ENCODE measurements at places on chromosomes 7 and 10. TPM values are rescaled to one million over a fixed set of nuclear protein-coding genes. Genes with fewer than 3 reads are reported as not detected.
A peak's percentile ranks its signal among the peaks of the same experiment; 100 is the strongest.

DNA sequence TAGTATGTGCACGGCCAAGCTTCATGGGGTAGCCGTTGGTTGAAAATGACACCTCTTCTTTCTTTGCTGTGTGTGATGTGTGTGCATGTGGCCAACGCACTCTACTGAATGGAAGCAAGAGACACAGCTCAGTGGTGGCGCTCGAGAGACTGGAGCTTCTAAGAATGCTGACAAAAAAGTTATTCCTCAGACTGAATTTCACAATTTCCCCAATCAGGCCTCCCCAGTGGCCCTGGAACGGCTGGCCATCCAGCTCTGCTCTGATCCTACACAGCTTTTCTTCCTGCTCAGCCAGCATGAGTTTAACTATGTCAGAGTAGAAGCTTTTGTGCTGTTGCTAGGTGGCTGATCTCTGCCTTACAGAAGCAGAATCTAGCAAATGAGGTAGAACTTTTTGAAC lies 186.7 kb upstream of the PLXDC2 start:
- H3K27me3 ChIP-seq = no peaks in the 10 kb centered on the region
- H3K4me1 ChIP-seq = no peaks in the 10 kb centered on the region
- H3K36me3 ChIP-seq = no peaks in the 10 kb centered on the region

DNA sequence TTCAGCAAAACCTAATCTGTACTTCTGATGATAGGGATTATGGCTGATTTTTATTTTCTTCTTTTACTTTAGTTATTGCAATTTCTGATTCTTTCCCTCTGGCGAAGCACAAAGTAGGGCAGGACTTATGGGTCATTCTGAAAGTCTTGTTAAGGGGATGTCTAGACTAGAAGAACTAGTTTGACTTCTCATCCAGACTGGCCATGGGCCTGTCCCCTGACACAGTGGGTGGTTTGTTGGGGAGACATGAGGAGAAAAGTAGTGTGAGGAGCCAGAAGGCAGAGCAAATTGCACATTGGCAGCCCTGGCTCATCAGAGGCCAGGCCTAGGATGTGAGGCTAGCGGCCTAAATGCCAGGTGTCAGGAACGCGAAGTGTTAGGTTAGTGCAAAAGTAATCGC lies 152.8 kb downstream of the RTKN2 start:
- DNase-seq = no peak
- H3K4me3 ChIP-seq = no peak overlapping the region
- H3K27me3 ChIP-seq = no peaks in the 10 kb centered on the region
- H3K4me1 ChIP-seq = no peaks in the 10 kb centered on the region
- H3K27ac ChIP-seq = no peak overlapping the region

Gene GPR37
- not detected for total RNA-seq

GRCh38 chr10:18068401-18068800 lies 71.8 kb upstream of the CACNB2 start:
- DNase-seq = no peak
- H3K4me1 ChIP-seq = no peaks in the 10 kb centered on the region
- no peak overlapping the region for H3K4me3 ChIP-seq
- no peaks in the 10 kb centered on the region for H3K36me3 ChIP-seq

Gene ACTR3C
- total RNA-seq = 11.2 TPM

GRCh38 chr7:94567396-94567795 lies 57.8 kb downstream of the CASD1 start:
- H3K27me3 ChIP-seq = no peaks in the 10 kb centered on the region
- H3K27ac ChIP-seq = no peak overlapping the region
- no peak for DNase-seq
- no peaks in the 10 kb centered on the region for H3K4me1 ChIP-seq
- H3K4me3 ChIP-seq = no peak overlapping the region
- H3K36me3 ChIP-seq = no peaks in the 10 kb centered on the region

Gene NODAL
- total RNA-seq = not detected

Gene CEP55
- 0.54 TPM for total RNA-seq

DNA sequence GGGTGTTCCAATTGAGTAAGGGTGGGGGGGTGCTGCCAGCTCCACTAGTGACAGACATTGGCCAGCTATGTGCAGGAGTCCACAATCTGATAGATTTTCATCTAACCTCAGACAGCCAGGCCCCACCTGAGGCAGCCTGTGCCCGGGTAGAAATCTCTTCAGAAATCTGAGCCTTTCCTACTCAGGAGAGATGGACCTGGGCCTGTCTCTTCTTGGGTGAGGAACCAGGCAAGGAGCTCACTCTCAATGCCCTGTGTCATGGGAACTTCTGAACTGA lies 86.9 kb downstream of the UBE2H start:
- H3K36me3 ChIP-seq = no peaks in the 10 kb centered on the region
- H3K27ac ChIP-seq = no peak overlapping the region
- DNase-seq = no peak

Gene ENO4
- total RNA-seq = not detected

Gene SFRP4
- not detected for total RNA-seq

GRCh38 chr10:98224509-98224908 lies 43.5 kb downstream of the LOXL4 start:
- H3K27me3 ChIP-seq = no peaks in the 10 kb centered on the region
- H3K36me3 ChIP-seq = no peaks in the 10 kb centered on the region
- H3K4me3 ChIP-seq = no peak overlapping the region
- H3K27ac ChIP-seq = no peak overlapping the region
- DNase-seq = no peak

Gene ZNF212
- 10.4 TPM for total RNA-seq

Gene CACNB2
- total RNA-seq = not detected

DNA sequence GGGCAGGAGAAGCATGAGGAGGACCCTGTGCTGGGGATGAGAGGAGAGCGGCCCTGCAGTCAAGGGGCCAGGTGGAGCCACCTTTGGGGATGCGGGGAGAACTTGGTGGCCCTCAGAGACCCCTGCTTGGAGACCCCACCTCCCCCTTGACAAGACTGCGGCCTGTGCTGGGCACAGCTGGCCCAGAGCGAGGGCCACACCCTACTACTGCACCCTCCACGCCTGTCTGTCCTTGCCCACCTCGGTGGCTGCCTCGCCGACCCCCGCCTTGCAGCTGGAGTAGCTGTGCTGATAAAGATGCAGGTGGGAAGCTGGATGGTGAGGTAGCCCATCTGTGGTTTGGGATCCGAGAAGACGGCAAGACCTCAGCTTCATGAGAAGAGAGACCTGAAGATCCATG lies 186.8 kb downstream of the MGMT start:
- H3K4me1 ChIP-seq = no peaks in the 10 kb centered on the region
- H3K27me3 ChIP-seq = no peaks in the 10 kb centered on the region
- no peak overlapping the region for H3K27ac ChIP-seq
- H3K36me3 ChIP-seq = no peaks in the 10 kb centered on the region

DNA sequence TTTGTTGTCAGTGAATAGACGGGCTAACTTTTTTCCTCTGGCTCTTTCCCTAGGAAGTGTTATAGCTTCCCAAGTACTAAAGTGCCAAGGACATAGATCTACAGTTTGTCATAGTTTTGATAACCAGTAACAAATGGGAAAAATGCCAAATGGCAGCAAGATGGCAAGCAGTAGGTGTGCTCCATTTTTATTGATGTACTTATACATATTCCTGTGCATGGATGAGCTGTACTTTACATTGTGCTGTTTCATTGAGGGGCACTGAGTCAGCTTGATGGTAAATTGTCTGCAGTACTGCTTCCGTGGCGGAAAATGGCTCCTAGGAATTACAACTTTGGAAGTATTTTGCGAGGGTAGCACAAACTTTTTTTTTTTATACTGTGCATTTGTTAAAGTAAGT lies 7.1 kb downstream of the ADAM22 start:
- no peaks in the 10 kb centered on the region for H3K27me3 ChIP-seq

- no peak overlapping the region for H3K27ac ChIP-seq
- no peak overlapping the region for H3K4me3 ChIP-seq
- peak; percentile 2 for DNase-seq
- no peaks in the 10 kb centered on the region for H3K36me3 ChIP-seq
- H3K27me3 ChIP-seq = no peaks in the 10 kb centered on the region
Measured at GRCh38 chr10:115355162-115355760, 262.1 kb downstream of the ATRNL1 start.

GRCh38 chr10:62341419-62341818 lies 32.8 kb upstream of the ZNF365 start:
- no peak overlapping the region for H3K4me3 ChIP-seq
- H3K27ac ChIP-seq = no peak overlapping the region
- no peak for DNase-seq
- H3K4me1 ChIP-seq = no peaks in the 10 kb centered on the region

Gene CALY
- total RNA-seq = 2.4 TPM

Gene KLF14
- not detected for total RNA-seq

Gene AEBP1
- total RNA-seq = 27.5 TPM

GRCh38 chr7:80819503-80819902 lies 99.3 kb downstream of the SEMA3C start:
- H3K36me3 ChIP-seq = no peaks in the 10 kb centered on the region
- H3K27ac ChIP-seq = no peak overlapping the region
- H3K4me1 ChIP-seq = no peaks in the 10 kb centered on the region
- DNase-seq = no peak
- no peaks in the 10 kb centered on the region for H3K27me3 ChIP-seq
- H3K4me3 ChIP-seq = no peak overlapping the region

Gene MDFIC
- 48.5 TPM for total RNA-seq

Gene SAMD9L
- 26.8 TPM for total RNA-seq

DNA sequence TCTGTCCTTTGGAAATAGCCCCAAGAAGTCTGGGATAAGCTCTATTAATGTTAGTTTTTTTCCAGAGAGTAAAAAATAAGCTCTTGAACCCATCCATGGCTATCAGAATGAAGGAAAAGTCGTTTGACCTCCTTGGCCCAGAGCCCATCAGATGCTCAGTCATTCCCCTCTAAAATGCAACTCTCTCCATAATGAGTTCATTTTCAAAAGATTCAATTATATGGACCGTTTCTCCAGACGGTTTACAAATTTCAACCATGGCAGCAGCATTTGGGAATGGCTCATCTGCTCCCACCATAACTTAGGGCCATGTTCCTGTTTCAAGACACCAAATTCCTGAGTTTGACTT lies 220.0 kb downstream of the PTPRN2 start:
- no peaks in the 10 kb centered on the region for H3K36me3 ChIP-seq
- H3K4me1 ChIP-seq = no peaks in the 10 kb centered on the region
- no peak overlapping the region for H3K4me3 ChIP-seq
- no peak overlapping the region for H3K27ac ChIP-seq
- no peaks in the 10 kb centered on the region for H3K27me3 ChIP-seq

- no peaks in the 10 kb centered on the region for H3K27me3 ChIP-seq
- H3K27ac ChIP-seq = peak overlapping the region; percentile 59
- H3K4me1 ChIP-seq = peaks cover 99% of the 10 kb centered on the region
- H3K4me3 ChIP-seq = peak overlapping the region; percentile 33
Measured at GRCh38 chr10:80498833-80499741, 38.6 kb upstream of the SH2D4B start.

- H3K4me3 ChIP-seq = no peak overlapping the region
- no peak for DNase-seq
Measured at GRCh38 chr7:30301751-30302150, 17.4 kb downstream of the ZNRF2 start.

DNA sequence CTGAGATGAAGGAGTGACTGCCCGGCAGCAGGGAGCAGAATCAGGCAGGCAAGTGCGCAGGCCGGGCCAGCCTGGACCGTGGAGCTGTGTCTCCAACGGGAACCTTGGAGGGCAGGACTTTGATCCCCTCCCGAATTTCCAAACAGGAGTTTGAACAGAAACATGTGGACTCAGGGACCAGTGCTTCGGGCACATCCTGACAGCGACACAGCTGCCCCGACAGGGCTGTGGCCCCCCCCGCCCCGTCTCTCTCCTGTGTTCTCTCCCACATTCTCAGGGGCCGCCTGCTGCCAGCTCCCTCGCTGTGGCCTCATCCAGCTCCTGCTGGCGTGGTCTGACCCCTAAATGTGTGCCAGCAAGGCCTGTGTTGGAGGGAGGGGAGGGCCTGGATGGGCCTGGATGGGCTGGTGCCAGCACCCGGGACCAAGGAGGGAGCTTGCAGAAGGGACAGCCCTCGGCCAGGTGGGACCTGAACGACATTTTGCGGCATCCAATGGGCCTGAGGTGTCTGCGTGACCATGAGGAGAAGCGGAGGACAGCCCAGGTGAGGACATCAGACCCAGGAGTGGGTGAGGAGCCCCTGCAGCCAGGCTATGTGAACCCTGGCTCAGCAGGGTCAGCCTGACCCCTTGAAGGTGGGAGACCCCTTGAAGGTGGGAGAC lies 222.9 kb downstream of the DNAJB6 start:
- H3K4me3 ChIP-seq = no peak overlapping the region
- no peaks in the 10 kb centered on the region for H3K4me1 ChIP-seq
- no peak for DNase-seq

DNA sequence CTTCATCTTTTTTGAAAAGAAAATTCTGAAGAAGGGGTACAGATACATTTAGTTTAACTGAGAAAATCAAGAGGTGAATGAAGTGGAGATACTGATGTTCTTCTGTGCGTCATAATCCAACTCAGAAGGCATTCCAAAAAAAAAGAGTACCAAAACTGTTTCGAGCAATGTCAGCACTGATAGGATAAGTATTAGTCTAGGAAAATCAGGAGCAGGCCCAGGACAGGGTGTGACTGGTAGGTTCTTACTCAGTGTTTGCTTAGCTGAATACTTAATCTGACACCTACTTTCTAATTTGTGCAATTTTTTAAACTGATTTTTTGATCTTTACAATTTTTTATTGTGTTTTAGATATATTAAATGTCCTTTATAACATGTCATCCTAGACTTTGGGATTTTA lies 4.3 kb downstream of the BZW2 start:
- DNase-seq = no peak
- H3K4me3 ChIP-seq = no peak overlapping the region
- no peaks in the 10 kb centered on the region for H3K36me3 ChIP-seq
- no peak overlapping the region for H3K27ac ChIP-seq
- peaks cover 28% of the 10 kb centered on the region for H3K4me1 ChIP-seq

Gene NUPR2
- 0.92 TPM for total RNA-seq

GRCh38 chr10:77592510-77592909 lies 45.1 kb downstream of the KCNMA1 start:
- no peaks in the 10 kb centered on the region for H3K27me3 ChIP-seq
- no peak overlapping the region for H3K4me3 ChIP-seq
- no peak overlapping the region for H3K27ac ChIP-seq

DNA sequence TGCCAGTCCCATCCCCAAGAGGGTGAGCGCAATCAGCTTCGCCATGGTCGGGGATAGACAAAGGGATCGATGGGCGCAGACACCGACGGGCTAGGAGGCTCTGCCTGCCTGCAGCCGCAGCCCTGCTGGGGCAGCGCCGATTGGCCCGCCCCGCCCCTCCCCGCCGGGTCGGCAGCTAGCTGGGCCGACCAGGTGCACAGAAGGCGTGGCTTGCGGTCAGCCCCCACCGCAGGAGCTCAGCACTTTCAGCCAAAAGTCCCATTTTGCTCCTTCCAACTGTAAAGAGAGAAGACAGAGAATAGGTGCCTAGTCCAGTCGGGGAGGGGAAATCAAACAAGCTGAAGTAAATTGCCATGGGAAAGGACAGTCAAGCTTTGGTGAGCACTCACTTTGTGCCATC lies at the start of gene PON1:
Gene PON1, minus strand, starts transcription at position 102 of the 400 bp plus-strand sequence. Its CDS starts 57 bp downstream, at position 45.
- H3K4me3 ChIP-seq = no peak within 1 kb of the TSS
- H3K27me3 ChIP-seq = no peaks in the 10 kb centered on the region
- no peak within 1 kb of the TSS for H3K27ac ChIP-seq

- no peak overlapping the region for H3K27ac ChIP-seq
- H3K27me3 ChIP-seq = no peaks in the 10 kb centered on the region
- H3K4me1 ChIP-seq = no peaks in the 10 kb centered on the region
- DNase-seq = no peak
- no peak overlapping the region for H3K4me3 ChIP-seq
- H3K36me3 ChIP-seq = no peaks in the 10 kb centered on the region
Measured at GRCh38 chr10:43686414-43686813, 37.7 kb upstream of the ZNF32 start.
